Activated naive CD4-positive, alpha-beta T cell (primary cell): ENCODE measurements at places on chromosomes 6 and 20.

GRCh38 chr6:105161421-105161820, 18.4 kb downstream of the POPDC3 start:
- DNase-seq: no peak

DNA sequence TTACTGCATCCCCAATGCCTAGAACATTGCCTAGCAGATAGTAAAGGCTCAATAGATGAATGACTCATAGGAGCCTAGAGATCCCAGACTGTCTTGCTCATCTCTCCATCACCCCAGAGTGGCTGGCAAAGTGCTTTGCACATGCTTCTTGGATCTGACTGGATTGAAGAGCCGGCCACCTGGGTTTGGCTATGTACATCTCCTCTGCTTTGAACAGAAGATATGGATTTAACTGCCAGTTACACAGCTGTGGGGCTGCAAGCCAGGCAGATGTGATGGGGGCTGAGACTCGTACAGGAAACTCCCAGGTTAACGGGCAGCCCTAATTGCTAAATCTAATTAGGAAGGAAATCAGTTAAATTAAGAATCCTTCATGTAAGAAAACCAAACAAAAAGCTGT, 28.6 kb downstream of the MYLIP start:
- DNase-seq: no peak

- no peak for DNase-seq
Measured at GRCh38 chr6:149904661-149905370, 6.9 kb upstream of the RAET1E start.

DNA sequence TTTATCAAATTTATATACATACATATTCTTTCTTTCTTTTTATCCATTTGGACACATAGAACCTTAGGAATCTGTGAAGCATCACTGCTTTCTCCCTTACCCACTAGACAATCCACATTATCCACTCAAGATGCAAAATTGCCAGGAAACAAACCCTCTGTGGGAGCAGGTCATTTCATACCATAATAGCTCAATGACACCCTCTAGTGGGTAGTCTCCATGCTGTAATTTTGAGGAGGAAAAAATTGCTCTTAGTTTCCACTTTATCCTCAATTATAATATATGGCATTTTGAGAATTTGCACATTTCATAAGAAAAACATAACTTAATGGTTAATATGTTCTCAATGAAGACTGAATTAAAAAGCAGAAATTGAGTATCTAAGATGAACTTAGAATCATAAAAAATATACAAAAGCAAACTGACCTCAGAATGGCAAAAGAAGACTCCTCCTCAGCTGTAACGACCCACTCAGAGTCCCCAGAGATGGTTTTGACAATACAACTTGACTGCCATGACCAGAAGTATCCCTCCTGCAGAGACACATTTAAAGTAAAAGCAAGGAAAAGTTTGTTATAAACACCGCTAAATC, 164.1 kb downstream of the FRK start:
- DNase-seq: no peak

- DNase-seq: no peak
Measured at GRCh38 chr6:52691718-52692117, 20.8 kb downstream of the TMEM14A start.
